ENCODE measurements at places on chromosomes 4 and X.

GRCh38 chr4:155143512-155143911 lies 64.9 kb upstream of the NPY2R start:
- no peak for DNase-seq

DNA sequence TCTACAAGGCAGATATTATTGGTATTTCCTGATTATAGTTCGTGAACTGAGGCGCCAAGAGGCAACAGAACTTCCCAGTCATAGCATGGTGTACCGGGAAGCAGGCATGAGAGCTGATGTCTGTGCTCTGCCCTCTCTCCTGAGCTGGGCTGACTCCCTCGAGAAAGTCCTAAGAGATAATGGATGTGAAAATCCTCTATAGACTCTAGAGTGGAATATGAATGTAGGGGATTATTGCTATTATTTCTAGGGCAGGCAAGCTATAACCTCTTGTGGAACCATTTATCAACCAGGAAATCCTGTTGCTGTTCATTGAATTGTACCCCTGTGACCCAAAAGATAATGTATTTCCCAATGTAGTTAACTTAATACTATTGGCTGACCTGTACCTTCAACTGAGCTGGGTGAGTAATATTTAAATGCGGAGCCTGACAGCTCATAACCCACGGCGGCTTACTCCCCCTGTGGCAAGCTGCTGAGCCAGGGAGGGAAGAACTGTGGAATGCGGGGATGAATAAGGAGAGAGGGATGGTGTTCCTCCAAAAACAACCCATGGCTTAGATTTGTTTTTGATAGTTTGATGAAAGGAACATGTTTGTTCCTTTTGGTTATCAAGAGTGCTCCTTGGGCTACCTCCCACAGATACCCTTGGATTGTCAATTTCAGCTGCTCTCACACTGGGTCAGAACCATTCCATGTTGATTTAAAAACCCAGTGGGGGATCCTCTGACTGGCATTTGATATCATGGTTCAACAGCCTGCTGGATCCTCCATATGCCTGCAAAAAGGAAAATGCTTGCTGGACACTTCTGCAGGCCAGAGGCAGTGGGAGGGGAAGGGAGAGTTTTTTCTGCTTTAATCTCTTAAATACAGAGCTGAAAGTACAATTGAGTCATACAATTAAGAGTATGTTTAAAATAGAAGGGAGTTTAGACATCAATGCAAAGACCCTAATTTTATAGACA lies 339.0 kb upstream of the BOD1L1 start:
- no peak for DNase-seq

DNA sequence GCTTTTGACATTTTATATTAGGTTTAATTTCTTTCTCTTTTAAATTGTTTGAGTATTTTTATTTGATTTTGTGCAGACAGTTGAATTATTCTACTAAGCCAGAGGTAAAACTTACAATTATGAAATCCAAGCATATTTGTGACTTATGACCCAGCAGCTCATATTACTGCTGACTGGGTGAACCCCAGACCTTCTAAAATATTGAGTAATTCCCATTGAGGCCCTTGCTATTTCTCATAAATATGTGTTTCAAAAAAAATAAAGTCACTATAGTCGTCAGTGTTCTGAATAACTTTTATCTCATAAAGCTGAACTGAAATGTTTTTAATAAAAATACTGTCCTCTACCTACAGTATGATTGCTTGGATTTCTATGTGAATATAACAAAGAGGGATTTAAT lies 303.1 kb downstream of the IQCM start:
- no peak for DNase-seq

- no peak for DNase-seq
Measured at GRCh38 chrX:27229721-27230120, 233.4 kb downstream of the PPP4R3C start.

- no peak for DNase-seq
Measured at GRCh38 chr4:154485127-154485773, 6.3 kb downstream of the DCHS2 start.

DNA sequence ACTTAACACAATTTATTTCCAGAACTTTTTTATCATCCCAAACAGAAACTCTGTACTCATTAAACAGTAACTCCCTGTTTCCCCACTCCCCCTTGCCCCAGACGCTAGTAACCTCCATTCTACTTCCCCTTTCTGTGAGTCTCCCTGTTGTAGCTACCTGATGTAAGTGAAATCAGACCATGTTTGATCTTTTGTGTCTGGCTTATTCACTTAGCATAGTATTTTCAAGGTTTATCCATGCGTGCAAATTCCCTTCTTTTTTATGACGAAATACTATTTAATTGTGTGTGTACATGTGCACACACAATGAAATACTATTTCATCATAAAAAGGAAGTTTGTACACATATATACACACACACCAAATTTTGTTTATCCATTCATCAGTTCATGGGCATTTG lies 5.2 kb downstream of the PKD2 start:
- DNase-seq: no peak

DNA sequence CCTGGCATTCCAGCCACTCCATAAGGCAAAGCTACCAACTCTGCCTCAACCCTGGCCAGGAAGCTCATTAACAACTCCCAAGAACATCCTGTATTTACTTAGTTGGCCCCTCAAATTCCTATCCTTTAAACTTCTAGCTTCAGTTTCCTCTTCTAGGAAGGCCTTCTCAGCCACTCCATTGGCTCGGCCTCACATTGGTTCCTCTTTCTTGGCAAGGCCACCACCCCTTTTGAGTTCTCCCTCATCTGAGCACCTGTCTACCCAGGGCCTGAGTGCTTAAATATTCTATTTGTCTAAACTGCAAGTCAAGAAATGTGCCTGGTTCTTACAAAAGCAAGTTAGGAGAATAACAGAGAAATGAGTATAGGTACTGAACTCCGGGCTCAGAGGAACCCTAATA lies 10.0 kb downstream of the SMC1A start:
- no peak for DNase-seq

- DNase-seq: no peak
Measured at GRCh38 chr4:176508780-176509331, 189.1 kb downstream of the SPCS3 start.

- DNase-seq: no peak
Measured at GRCh38 chr4:167023364-167023925, 210.8 kb downstream of the SPOCK3 start.

All from NCI-H1436 (cell line).